ENCODE measurements at places on chromosomes 5 and 9. TPM values are rescaled to one million over a fixed set of nuclear protein-coding genes. Genes with fewer than 3 reads are reported as not detected.
A peak's percentile ranks its signal among the peaks of the same experiment; 100 is the strongest.

- H3K27me3 ChIP-seq, result peaks cover 13% of the 10 kb centered on the region
- DNase-seq, result no peak
- no peaks in the 10 kb centered on the region for H3K4me1 ChIP-seq
- H3K27ac ChIP-seq, result no peak overlapping the region
- no peaks in the 10 kb centered on the region for H3K36me3 ChIP-seq
Measured at GRCh38 chr9:128422783-128423150, 2.1 kb downstream of the CERCAM start.

DNA sequence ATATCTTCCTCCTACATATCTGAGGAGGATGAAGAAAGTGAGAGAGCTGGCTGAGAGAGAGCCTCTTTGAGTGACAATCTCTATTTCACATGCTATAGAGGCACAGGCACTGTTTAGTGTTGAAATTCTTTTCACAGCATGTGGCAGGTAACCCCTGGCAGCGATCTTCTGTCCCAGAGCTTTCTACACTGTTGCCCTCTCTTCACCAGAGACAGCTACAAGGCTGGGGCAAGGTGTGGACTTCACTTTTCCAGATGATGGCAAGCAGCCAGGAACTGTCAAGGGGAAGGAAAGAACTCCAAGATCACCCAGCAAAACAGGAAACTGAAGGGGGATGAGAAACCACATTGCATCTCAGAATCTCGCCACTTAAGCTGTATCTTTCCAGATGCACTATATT is 205.2 kb downstream of the CAAP1 start:
- H3K4me1 ChIP-seq, result no peaks in the 10 kb centered on the region
- no peak for DNase-seq
- H3K27ac ChIP-seq, result no peak overlapping the region

DNA sequence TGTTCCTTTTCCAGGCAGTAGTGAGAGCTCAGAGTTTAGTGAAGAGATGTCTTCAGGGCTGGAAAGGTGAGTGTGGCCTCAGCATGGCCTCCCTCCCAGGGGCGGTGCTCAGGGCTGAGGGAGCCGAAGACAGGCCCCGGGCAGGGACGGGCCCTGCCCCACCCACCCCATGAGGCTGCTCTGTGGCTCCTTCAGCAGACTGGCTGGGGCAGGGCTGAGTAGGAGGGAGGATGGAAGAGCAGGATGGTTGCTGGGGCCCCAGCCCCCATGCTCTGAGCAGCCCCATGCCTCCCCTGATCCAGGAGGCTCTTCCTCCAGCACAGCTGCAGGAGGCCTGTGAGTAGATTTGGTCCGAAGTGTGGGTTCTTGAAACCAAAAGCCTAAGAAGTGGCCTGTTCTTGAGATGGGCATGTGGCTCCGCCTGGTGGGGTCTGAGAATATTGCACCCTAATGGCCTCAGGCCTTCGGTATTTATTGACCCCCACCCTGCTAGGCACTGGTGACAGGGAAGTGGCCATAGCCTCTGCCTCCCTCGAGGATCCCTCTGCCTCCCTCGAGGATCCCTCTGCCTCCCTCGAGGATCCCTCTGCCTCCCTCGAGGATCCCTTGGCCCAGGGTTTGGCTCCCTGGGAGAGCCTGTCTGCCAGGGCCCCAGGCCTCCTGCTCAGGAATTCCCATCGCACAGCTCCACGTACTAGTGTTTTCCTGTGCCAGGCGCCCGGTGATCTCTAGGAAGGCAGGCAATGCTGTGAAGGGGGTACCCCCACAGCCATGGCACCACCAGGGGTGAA is 65.4 kb upstream of the GARNL3 start:
- no peaks in the 10 kb centered on the region for H3K27me3 ChIP-seq
- H3K4me3 ChIP-seq, result no peak overlapping the region
- peak; percentile 88 for DNase-seq
- no peaks in the 10 kb centered on the region for H3K4me1 ChIP-seq

DNA sequence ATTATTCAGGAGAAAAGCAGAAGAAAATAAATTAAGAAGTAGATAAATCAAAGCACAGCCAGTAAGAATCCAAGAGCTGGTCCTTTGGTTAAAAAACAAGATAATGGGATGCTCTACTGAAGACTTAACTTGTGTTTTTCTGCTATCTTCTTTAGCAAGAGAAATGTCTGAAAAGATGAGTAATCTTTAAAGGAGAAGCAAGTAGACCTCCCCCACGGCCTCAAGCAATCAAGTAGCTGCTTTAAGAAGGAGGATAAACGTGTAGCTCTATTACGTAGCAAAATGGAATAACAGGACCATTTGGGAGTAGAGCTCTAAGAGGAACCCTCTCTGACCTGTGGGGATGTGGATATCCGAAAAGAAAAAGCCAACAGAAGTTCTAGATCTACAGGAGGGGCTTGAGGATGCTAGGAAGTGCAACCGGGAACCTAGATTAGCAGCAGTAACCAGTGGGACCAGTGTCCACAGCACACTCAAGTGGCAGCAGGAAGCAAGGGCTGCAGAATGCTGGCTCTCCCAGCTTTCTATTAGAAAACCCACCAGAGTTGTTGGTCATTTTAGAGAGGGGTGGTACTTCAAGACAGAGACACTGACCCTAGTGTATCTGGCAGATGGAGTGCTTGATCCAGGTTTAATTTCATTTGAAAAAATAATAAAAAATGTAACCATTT is 185.4 kb downstream of the GABBR2 start:
- DNase-seq, result peak; percentile 53
- H3K27me3 ChIP-seq, result no peaks in the 10 kb centered on the region
- no peaks in the 10 kb centered on the region for H3K36me3 ChIP-seq

Gene SPINK7
- total RNA-seq, result not detected

Gene HTR4
- total RNA-seq, result not detected
